ENCODE measurements at places on chromosomes 4 and X.

DNA sequence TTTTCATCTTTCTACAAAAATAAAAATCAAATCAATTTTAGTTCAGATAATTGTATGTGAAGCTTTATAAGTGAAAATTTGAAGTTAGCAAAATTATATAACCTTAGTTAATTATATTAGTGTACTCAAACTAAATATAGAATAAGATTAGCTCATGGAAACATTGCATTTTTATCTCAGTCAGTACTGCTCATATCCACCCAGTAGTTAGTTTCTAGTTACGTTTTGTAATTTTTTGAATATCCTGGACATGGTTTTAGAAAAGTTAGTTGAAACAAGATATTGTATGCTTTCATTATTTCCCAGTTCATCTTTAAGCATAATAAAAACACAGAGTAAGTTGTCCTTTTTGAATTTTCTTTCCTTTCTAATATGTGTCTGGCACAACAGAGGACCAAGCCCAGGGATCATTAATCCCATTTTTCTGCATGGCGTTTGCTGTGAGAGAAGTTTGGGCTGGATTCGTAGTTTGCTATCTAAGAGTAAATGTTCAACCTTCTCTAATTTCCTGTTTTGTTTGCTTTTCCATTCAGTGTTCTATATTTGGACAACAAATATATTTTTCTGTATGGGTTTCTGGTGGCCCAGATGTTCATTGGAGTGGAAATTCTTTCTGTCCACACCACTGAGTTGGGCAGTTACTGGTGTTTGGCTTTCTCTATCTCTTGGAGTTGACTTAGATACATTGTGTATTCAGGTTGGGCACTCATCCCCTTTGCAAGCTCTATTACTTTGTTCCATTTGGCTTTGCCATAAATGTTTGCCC lies 12.1 kb downstream of the TBL1X start:
- DNase-seq = no peak

GRCh38 chr4:183807420-183808096 lies 97.5 kb upstream of the STOX2 start:
- DNase-seq = no peak

DNA sequence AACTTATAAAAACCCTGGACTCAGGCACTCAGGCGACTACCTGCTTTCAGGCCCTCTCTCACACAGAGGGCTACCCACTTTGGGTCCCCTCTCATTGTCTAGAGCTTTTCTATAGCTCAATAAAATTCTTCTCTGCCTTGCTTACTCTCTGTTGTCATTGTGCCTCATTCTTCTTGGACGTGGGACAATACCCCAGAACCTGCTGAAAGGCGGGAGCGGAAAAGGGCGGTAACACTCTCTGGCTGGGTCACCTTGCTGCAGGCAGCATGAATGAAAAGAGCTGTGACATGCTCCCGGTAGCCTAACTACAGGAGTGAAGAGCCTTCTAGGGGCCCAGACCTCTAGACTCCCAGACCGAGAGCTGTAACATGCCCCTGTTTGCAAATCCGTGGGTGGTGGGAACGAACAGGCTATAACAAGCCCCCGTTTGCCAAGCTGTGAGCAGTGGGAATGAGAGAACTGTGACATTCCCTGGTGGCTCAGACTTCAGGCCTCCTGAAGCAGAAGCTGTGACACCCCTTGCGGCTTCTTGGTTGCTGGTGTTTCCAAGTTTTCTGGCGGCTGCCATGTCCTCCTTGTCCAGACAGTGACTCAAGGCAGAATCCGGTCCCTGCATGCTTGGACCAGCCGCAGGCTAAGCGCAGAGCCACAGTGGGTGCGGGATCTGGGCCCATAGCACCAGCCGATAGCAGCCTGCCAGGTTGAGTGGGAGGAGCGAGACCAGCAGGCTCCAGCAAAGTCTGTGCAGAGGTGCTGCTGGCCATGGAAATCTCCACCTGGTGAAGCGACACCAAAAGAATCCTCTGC lies 684.6 kb downstream of the ARAP2 start:
- DNase-seq = no peak

GRCh38 chrX:40003428-40004245 lies 94.1 kb downstream of the BCOR start:
- no peak for DNase-seq

GRCh38 chrX:50747471-50747900 lies 66.5 kb downstream of the SHROOM4 start:
- peak; percentile 2 for DNase-seq

- DNase-seq = peak; percentile 27
These were observed 6.4 kb upstream of the SMIM9 start for GRCh38 chrX:154840856-154841255.

- no peak for DNase-seq
These were observed 14.1 kb downstream of the INPP4B start for GRCh38 chr4:142832022-142832421.

DNA sequence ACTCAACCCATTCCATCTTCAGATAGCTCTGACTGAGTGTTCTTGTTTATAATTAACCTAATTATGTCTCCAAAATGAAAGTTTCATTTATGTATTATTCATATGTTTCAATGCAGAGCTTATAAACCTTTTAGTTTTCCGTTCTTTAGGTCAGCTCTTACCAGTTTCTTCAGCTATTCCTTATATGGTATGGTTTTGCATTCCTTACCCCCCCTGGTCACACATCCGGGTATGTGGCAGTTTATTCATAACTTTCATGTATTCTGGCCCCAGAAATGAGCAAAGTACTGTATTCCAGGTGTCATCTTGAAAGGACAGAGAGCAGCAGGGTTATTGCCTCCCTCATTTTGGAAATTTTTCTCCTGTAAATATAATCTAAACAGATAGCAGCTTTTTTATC lies 16.8 kb upstream of the IGSF1 start:
- no peak for DNase-seq

DNA sequence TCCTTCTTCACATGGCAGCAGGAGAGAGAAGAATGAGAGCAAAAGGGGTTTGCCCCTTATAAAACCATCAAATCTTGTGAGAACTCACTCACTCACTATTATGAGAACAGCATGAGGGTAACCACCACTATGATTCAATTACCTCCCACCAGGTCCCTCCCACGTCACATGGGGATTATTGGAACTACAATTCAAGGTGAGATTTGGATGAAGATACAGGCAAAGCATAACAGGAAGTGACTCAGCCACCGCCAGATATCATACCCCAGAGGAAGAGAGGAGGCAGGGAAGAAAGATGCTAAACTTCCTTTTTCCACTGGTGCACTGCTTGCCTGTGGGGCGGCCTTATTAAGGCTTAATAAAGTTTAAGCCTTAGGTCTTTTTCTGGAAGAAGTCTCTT lies 766.1 kb downstream of the KCTD8 start:
- no peak for DNase-seq

- DNase-seq = peak; percentile 67
These were observed 66.1 kb downstream of the TNIP2 start for GRCh38 chr4:2689825-2690700.

GRCh38 chrX:21725496-21725895 lies 32.4 kb downstream of the SMPX start:
- DNase-seq = peak; percentile 3

- DNase-seq = no peak
These were observed 260.6 kb upstream of the MAD2L1 start for GRCh38 chr4:120327276-120327675.

GRCh38 chr4:36208893-36209473 lies 35.3 kb downstream of the ARAP2 start:
- no peak for DNase-seq

GRCh38 chr4:108794136-108794535 lies 31.3 kb upstream of the ETNPPL start:
- no peak for DNase-seq

DNA sequence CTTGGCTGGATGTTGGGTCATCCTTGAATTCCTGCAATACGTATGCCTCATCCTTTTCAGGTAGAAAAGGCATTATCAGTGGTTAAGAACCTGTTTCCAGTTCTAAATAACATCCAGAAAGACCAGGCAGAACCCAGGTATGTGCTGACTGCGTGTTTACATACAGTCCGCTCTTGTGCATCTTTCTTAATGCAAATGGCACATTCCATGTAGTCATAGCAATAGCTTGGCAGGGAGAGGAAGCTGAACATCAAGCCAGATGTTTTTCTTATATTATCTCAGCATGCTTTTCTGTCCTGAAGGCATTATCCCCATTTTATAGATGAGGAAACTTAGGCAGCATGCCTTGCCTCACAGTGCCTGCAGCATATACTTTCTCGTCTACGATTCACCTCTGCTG lies 2.1 kb downstream of the DCLK2 start:
- no peak for DNase-seq

- DNase-seq = no peak
These were observed 426.6 kb downstream of the MAPK10 start for GRCh38 chr4:85933291-85933640.

DNA sequence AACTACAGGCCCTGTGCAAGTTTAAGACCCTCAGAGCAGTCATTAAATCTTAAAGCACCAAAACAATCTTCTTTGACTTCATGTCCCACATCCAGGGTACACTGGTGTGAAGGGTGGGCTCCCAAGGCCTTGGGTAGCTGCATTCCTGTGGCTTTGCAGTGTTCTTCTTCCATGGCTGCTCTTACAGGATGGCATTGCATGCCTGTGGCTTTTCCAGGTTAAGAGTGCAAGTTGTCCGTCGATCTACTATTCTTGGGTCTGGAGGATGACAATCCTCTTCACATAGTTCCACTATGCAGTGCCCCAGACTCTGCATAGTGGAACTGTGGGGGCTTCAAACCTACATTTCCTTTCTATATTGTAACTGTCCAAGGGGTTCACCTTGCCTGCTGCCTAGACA lies 494.5 kb downstream of the CFAP47 start:
- DNase-seq = no peak
